ENCODE measurements at places on chromosomes 12 and 14.
A peak's percentile ranks its signal among the peaks of the same experiment; 100 is the strongest.

GRCh38 chr12:74889563-74890236 is 319.9 kb downstream of the KCNC2 start:
- DNase-seq: no peak

DNA sequence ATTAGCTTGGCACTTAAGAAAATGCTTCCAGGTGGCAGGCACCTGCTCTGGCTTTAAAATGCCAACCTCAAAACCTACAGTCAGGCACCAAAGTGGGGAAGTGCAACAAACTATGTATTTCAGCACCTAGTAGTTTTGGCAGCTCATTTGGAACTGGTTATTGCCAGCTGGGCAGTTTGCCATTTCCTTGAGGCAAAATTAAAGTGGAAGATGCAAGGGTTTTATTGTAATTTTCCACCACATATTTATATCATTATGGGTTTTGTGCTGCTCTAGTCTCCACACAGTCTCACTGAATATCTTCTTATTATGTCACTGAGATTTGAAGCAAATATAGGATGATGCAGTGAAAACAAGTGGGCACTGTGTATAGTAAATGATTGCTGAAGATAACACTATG is 117.0 kb downstream of the PRKD1 start:
- DNase-seq: no peak

- DNase-seq: no peak
These were observed 349.1 kb upstream of the CCDC196 start for GRCh38 chr14:66137081-66137480.

DNA sequence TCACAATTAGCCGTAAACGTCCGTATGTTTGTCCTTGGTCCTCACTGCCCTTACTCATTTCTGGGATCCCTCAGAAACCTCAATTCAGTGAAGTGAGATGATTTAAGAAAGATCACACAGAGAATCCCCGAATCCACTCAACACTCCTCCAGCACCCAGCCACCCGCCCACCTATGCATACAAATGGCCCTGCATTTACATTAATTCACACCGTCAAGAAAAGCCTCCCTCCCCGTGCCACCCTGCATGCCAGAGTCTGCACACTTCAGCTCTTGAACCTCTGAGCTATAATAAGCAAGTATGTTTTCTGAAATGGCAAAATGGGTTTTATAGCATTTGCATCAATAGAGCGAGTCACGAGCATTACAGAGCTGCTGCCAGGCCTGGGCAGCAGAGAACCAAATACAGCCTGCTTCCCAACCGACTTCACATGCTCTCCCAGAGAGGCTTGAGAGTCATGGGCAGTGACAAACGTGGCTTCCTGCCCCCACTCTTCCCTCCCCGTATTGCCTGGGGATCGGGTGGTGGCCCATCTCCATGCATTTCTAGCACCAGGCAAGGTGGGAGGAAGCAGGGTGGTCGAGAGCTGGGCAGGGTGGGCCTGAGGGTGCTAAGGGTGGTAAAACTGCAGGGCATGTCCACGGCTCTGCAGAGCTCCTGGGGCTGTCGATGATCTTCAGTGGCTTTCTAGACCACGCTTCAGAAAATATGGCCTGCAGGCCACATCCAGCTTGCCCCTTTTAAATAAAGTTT is 177.6 kb downstream of the RIMBP2 start:
- no peak for DNase-seq

GRCh38 chr12:4448371-4448940 is 2.8 kb upstream of the FGF6 start:
- DNase-seq: no peak

DNA sequence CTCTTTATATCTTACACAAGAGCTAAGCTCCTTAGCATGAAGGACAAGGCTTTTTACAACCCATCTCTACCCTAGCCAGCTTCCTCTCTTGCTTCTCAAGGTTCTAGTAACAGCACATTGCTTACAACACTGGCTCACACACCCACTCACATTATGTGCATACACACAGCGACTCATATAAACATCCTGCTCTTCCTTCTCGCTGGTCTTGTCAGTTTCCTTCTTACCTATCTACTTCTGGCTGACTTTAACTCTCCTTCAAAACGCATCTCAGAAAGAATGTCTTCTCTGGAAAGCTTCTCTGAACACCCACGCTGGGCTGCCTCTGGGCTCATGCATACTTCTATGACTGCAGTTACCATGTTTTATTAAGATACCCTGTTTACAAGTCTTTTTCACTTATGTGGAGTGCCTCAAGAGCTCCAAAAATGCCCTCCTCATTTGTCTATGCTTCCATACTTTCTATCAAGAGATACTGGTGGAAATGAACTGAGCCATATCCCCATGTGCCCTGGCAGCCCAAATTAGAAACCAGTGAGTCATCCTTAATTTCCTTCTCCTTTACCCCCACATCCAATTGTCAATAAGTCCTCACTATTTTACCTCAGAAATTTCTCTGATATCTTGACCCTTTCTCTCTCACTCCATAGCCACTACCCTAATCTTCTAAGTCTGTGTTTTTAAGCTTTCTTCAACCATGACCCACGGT is 126.9 kb upstream of the KRAS start:
- DNase-seq: peak; percentile 34

Measured in effector memory CD8-positive, alpha-beta T cell (primary cell).